ENCODE measurements at places on chromosomes 2 and 18.

GRCh38 chr18:47615043-47615442, 315.4 kb downstream of the SMAD2 start:
- no peak for DNase-seq

DNA sequence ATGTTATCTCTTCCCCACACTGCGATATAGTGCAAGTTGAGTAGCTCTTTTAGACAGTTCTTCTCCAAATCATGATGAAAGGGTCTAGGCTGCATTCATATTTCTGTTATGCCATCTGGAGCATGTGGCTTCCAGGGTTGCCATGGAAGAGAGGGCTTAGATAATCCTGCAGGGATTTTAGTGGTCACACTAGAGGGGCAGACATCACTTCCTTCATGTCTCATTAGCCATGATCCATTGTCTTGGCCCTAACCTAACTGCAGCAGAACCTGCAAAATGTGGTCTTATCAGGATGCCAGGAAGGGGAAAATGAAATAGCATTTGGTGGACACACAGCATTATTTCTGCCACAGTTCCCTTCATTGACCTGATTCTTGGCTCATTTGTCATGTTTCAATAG, 83.1 kb downstream of the ADAM23 start:
- DNase-seq, result peak; percentile 20

DNA sequence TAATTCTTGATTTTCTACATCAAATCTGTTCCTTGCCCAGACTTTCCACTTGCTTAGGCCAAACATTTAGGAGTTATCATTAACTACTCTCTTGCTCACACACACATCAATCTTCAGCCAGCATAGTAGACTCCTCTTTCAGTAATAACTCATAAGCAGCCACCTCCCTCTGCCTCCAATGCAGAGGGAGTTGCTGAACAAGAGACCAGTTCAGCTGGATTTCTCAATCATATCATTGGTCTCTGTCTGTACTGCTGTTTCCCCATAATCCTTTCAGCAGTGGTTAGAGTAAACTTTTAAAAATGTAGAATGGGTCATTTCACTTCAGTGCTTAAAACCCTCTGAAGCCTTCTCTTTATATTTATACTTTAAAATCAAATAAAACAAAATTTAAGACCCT, 112.9 kb downstream of the SLC39A10 start:
- DNase-seq, result no peak

DNA sequence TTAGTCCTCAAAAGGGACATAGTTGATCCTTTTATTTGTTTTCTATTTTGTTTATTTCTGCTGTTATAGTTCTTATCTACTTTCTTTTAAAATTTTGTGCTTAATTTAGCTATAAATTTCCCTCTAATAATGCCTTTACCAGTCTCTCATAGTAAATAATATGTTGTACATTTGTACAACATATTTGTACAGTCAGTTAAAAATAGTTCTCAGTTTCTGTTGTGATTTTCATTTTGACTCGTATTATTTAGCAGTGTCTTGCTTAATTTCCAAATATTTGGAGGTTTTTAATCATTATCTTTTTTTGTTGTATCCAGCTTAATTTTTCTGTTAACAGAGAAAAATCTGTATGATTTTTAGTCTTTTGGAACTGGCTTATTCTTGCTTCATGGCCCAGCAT, 443.6 kb upstream of the TRIB2 start:
- no peak for DNase-seq

DNA sequence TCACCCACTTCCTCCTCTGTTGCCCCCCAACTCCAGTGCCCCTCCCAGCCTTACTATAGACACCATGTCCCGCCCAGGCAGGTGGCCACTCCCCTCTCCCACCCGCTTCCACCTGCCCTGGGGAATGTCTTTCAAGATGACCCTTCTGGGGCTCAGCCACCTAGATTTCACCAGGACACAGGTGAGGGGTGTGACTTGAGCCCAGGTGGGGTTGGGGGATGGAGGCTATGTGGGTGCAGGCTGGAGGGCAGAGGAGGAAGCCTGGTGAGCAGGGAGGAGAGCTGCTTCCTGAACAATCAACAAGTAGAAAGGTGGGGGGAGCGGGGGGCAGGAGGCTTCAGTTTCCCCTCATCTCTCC, 8.7 kb downstream of the ADRA2B start:
- DNase-seq, result no peak

DNA sequence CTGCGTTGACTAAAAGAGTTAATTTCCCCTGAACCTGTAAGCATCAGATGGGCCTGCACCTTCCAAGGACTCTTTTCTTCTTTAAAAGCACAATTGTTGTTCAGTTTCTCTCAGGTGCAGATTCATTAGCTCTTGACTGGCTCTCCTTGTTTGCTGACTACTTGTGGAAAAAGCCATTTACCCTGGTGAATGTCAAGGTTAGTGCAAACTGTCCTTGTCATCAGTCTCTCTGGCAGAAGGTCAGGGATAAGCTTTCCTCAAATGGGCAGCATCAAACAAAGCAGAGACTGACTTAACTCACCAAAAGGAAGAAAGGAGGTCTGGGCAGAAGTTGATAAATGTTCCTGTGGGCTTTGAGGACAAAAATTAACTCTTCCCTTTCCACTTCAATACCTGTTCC, 922.7 kb downstream of the BCL11A start:
- no peak for DNase-seq

- DNase-seq, result no peak
Measured at GRCh38 chr2:126707941-126708340, 52.0 kb downstream of the GYPC start.

DNA sequence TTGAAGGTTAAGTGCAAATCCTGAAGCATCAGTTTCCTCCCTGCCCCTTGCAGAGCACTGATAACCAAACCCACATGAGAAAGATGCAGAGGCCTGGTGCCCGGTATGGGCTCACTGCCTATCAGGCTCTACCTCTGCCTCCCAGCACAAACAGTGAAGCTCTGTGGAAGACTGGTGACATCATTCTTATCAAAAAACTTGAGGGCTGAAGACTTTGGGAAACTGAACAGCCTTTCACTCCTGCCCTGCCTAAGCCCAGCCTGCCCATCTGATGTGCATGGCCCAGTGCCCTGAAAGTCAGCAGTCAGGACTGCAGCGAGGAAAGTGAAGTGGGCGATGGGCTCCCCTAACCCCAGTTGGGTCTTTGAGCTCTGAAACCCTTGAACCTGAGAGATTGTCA, 174.8 kb upstream of the ARL4C start:
- DNase-seq, result no peak

DNA sequence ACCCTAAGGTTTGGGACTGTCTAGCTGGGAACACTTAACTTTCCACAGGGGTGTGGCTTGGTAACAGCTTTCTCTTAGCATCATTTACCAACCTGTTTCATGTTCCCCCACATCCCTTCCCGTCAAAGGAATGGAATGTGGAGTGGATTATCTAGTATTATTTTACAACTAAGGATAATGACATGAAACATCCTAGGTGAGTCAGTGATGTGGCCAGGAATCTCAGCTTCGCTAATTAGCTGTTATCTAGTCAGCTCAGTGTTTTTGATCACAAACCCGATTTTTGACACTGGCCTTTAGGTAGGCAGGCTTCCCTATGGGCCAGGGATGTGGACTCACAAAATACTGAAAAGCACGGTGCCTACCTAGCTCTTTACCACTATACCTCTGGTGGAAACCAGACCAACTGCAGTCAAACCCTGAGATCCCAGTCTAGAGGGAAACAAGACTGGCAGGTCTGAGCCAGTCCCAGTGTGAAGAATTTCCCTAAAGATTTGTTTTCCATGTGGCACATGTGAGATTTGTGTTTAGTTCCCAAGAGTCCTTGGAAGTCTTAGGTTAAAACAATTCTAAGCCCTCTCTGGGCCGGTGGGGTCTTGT, 2.8 kb upstream of the NRP2 start:
- no peak for DNase-seq

DNA sequence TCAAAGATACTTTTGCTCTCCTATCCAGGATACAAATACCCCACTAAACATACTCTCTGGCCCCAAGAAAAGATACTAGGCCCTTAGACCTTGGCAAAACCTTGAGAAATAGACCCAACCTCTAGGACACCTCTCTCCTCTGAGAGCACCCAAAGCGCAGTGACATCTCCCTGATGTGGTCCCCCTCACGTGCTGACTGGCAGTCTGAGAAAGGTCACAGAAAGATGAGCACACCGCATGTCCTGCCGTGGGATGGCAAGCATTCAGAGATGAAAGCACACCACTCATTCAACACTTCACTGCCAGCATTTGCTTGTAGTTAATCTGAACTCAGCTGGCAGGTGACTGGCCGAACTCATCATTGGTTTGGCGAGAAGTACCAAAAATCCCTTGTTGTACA, 6.1 kb upstream of the TBC1D8 start:
- no peak for DNase-seq

DNA sequence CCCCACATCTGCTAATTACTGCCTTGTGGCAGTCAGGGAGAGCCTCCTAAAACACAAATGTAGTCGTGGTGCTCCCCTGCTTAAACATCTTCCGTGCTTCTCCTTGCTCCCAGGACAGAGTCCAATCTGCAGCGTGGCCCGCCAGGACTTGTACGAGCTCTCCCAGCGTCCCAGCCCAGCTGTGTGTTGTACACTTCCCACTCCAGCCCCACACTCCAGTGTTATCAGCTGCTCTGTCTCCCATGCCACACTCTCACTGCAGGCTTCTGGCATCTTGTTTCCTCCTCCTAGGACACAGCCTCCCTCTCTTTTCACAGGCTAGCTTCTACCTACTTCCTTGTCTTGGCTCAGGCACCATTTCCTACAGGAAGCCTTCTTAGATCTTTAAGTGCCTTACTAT, 199.4 kb downstream of the ALPK2 start:
- peak; percentile 37 for DNase-seq

GRCh38 chr18:76363436-76364120, 131.5 kb downstream of the ZNF516 start:
- no peak for DNase-seq

DNA sequence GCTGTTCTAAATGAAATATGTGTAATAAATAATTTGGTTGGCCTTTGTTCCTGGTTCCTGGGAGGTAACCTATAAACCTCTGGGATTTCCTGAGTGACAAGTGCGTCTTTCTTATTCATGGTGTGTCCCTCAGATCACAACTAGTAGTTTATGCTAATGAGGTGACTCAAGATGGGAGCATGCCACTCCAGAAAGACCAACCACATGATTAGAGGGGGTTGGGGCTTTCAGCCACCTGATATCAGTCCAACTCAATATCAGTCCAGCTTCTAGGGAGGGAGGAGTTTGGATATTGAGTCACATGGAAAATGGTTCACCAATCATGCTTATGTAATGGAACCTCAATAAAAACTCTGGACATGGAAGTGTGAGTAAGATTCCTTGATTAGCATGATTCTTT, 96.6 kb downstream of the QPCT start:
- no peak for DNase-seq

DNA sequence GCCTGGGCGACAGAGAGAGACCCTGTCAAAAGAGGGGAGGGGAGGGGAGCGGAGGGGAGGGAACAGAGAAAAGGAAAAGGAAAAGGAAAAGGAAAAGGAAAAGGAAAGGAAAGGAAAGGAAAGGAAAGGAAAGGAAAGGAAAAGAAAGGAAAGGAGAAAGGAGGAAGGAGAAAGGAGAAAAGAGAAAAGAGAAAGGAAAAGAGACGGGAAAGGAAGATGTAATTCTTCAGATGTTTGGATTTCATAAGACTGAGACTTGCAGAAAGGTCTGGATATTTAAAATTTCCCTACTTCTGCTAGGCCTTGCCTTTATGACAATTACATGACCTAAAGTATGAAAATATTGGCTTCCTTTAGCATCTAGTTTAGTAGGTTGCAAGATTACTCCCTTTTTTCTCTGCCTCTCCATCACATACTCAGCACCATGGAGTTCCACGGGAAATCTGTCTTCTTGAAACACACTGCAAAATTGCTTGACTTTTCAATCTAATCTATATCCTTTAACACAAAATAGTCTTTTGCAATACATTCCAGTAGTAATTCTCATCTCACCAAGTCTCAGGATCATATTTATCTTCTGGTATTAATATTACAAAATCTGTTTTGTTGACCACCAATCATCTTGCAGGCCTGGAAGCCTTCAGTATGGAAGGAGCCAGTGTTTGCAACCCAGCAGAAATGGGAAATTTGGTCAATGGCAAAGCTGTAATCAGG, 383.5 kb downstream of the ZEB2 start:
- no peak for DNase-seq

DNA sequence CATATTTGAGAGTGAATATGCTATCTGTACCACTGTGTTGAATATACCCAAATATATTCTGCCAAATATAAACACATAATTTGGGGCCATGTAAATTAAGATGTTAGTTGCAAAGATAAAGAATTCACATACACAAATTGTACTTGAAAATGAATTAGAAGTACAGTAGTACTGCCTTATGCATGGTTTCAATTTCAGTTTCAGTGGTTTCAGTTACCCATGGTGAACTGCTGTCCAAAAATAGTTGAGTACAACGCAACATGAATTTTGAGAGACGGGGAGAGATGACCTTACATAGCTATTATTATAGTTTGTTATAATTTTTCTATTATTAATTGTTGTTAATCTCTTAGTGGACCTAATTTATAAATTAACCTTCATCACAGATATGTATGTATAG, 1313.0 kb upstream of the FAM98A start:
- no peak for DNase-seq

DNA sequence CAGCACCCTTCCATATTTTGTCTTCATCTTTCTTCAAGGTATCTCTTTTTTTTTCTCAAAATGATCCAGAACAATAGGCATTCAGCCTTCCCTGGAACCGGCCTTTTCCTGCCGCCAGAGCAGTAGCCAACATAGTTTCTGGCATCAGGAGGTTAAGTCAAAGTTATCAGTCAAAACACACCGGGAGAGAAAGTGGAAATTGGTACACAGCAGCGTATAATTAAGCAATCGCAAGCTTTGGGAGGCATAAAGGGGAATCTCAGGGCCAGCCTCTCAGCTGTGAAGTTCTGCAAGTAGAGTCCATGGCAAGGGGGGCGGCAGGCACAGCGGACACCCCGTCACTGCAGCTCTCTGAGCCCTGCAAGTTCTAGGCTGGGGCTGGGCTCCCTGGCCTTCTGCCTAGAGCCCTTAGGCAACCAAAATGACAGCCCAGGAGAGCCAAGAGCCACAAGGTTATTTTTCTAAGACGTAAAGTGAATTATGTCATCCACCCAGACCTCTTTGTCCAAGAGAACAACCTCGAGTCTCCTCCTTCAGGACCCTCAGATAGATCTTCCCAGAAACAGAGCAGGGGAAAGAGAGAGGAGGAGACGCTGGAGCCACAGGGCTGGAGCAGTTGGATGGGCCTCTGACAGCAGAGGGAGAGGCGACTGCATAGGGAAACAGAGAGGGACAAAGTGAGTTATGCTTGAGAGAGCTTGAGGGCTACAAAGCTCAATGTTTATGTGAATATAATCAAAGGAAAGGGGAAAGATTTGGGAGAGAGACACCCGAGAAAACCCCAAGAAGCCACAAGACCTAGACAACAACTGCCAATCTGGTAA, 114.7 kb downstream of the BCL2L11 start:
- peak; percentile 1 for DNase-seq

- no peak for DNase-seq
Measured at GRCh38 chr2:166519391-166519962, 25.4 kb upstream of the SCN7A start.

GRCh38 chr2:132780651-132781050, 110.6 kb upstream of the LYPD1 start:
- DNase-seq, result no peak

GRCh38 chr18:5500158-5500939, 43.4 kb downstream of the EPB41L3 start:
- peak; percentile 40 for DNase-seq
